ENCODE measurements at places on chromosomes 12 and 14.

- DNase-seq = peak; percentile 19
These were observed 554 bp downstream of the SPPL3 start for GRCh38 chr12:120903412-120904196.

DNA sequence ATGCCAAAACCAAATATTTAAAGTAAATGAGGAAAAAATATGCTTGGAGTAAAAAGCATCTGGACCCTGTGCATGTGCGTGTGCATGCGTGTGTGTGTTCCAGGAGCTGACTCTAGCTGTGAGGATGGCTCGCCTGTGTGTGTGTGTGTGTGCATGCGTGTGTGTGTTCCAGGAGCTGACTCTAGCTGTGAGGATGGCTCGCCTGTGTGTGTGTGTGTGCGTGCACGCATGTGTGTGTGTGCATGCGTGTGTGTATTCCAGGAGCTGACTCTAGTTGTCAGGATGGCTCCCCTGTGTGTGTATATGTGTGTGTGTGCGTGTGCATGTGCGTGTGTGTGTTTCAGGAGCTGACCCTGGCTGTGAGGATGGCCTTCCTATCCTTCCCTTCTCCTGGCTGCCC, 357.7 kb downstream of the CACNA1C start:
- no peak for DNase-seq

DNA sequence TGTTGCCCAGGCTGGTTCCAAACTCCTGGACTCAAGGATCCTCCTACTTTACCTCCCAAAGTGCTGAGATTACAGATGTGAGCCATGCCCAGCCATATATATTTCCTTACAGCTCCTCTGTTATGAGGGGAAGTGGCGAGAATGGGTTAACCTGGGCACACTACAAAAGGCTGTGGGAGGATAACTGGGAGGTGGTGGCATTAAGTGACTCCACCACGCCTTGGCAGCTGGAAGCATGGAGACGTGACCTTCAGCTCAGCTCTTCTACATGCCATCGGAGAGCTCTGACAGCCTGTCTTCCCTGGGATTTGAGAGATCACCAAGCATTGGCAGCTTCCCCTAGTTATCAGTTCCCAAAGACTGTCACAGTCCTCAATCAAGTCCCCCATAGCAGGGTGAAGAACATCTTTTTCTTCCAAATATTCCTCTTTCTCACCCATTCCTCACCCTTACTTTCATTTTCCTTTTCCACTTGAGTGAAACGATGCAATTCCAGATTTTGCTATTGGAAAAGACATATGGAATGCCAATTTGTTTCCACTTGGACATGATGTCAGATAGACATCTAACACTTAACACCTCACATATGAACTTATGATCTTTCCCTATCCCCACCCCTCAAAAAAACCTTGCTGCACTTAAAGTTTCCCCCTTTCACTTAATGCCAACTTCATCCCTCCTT, 48.5 kb downstream of the PHLDA1 start:
- no peak for DNase-seq

DNA sequence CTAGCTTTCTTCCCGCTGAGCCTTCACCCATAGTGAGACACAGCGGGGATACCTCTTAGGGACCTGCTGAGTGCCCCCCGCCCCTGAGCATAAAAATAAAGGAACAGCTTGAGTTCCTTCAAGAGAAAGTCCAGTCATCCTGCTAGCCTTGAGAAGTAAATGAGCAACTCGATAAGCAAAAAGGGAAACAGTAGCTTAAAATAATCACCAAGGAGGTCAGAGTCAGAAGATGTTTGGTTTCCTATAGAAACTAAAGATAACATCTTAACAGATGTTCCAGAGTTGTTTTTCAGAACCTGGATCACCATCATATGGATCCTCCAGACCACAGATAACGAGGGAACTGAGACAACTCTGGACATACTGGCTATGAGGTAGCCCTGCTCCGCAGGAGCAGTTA, 94.0 kb downstream of the BCAT1 start:
- no peak for DNase-seq

DNA sequence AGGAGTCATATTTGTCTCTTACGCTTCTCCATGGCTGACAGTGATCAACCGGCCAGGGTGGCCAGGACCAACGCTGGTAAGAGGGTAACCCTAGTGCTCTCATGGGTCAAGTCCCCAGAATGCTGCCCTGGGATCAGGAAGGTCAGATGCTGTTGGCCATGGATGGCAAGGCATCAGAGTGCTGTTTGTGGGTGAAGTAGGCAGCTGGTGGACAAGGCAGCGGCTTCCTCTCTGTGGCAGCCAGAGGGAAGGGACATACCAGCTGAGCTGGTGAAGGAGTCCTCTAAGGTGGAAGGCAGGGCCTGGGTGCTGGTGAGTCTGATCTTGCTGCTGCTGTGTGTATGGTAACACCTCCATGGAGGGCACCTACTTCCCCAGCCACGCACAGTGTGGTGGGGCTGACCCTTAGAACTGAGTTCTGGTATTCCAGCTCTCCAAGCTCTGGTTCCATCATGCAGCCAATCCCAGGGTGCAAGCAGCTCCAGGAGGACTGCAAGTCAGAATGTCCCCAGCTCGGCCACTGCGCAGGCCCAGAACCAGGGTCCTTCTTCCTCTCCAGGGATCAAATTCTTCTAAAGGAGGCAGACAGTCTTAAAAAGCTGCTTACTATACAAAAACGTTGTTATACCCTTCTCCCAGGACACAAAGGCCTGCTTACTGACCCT, 13.4 kb upstream of the SMOC1 start:
- DNase-seq = no peak

GRCh38 chr14:54278087-54278486, 118.7 kb upstream of the CDKN3 start:
- no peak for DNase-seq

DNA sequence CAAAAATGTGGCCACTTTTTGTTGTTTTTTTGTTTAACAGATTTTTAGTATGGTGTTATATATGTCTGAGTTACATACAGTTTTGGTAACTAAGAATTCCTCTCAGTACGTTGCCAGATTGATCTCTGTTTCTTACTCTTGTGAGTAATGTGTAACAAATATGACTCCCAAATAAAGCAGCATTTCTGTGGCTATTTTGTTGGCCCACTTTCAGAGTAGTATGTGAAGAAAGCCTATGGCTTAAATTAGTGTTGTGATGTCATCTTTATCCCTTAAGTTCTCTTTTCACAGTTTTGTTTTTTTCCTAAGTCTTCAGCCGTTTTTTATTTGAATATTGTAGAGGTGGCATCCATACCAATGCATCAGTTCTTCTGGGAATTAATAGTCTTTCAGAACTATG, 10.7 kb downstream of the PCNX4 start:
- no peak for DNase-seq

GRCh38 chr12:19712041-19712440, 272.7 kb downstream of the AEBP2 start:
- DNase-seq = no peak

DNA sequence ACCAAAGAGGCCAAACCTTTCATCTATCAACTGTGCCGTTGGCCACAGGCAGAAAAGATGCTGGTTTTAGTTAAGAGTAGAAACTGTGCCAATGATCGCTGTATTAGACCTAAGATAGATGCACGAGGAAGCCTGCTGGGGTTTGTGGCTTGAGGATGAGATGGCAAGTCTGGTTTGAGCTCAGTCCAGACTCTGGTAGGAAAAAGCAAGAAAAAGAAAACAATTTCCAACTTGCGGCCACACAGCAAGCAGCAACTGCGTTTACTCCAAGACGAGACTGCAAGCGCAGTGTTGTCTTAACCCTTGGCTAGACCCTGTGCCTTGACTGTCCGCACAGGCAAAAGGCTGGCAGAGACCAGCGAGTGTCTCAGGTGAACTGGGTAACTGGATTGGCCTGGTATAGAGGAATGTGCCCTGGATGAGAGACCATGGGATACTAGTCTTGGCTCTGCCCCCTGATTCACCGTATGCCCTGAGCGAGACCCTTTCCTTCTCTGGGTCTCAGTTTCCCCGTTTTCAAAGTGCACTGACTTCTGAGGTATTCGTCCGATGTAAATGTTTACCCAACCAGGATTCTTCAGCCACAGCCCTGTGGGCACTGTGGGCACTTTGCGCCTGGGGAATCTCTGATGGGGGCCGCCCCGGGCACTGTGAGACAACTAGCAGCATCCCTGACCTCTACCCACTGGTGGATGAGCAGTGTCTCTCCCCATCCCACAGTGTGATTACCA, 113.4 kb downstream of the DICER1 start:
- DNase-seq = no peak

DNA sequence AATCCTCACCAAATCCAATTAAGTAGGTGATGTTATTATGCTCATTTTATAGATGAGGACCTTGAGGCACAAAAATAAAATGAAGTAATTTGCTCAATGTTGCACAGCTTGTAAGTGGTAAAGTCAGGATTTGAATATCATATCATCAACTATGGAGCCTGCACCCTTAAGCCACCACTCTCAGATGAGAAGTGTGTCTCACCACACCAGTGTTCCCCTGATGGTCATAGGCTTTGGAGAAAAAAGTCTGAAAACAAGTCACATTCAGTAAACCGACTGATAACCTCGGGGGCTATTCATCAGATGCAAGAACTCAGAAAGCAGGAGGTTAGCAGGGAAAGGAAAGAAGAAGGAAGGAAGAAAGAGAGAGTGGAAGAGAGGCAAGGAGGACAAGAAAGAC, 2.8 kb downstream of the TSHR start:
- DNase-seq = no peak

Measured in activated naive CD4-positive, alpha-beta T cell (primary cell).